Stomach (tissue), 19 donors: ENCODE measurements at places on chromosomes 11 and 22. TPM values are rescaled to one million over a fixed set of nuclear protein-coding genes. Genes with fewer than 3 reads are reported as not detected.

- DNase-seq: peak; percentile 48
- no peak overlapping the region for H3K4me3 ChIP-seq
- H3K27ac ChIP-seq: peak overlapping the region; percentile 49
- H3K4me1 ChIP-seq: peaks cover 15% of the 10 kb centered on the region
- no peaks in the 10 kb centered on the region for H3K36me3 ChIP-seq
Measured at GRCh38 chr22:45597460-45598192, 74.0 kb upstream of the ATXN10 start.

DNA sequence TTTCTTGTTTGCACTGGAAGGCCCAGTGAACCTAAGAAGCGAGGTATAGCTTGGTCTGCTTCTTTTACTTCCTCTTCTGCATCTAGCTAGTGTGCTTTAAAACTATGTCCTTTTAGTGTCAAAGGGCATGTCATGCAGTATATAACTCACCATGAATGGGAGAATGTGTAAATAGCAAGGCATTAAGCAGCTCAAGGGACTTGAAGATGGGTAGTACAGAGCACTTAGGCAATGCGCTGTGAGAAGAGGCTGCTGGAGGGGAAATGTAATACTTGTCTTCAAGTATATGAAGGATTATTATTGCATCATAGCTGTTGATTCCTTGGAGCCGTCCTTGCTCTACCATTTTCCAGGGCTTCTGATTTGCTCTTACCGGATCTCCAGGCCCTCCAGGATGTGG is 7.6 kb downstream of the MAML2 start:
- no peak for DNase-seq
- peaks cover 33% of the 10 kb centered on the region for H3K4me1 ChIP-seq
- H3K27ac ChIP-seq: no peak overlapping the region
- H3K27me3 ChIP-seq: no peaks in the 10 kb centered on the region

DNA sequence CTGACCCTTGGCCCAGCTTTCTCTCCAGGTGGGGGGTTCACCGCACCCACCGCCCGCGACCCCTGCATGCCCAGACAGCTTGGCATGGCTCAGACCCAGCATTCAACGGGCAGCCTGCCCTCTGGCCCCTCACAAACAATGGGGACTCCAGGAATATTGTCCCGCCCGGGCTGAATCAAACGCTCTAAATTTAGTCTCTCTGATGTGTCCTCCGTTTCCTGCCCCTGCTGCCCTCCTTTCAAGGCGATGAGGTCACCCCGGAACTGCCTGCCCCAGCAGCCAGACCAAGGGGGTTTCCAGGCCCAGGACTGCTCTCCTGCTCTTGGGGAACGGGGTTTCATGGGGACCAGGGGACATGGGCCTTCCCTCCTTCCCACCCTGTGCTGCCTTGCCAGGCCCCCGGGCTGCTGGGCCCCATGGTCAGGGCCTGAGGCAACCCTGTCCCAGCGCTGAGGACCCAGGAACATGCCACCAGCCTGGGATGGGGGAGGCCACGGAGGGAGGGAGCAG is 10.1 kb upstream of the PDGFB start:
- no peak overlapping the region for H3K4me3 ChIP-seq
- peaks cover 36% of the 10 kb centered on the region for H3K4me1 ChIP-seq
- peak overlapping the region; percentile 48 for H3K27ac ChIP-seq
- H3K36me3 ChIP-seq: no peaks in the 10 kb centered on the region

GRCh38 chr11:132648851-132649250 is 883.5 kb downstream of the OPCML start:
- no peaks in the 10 kb centered on the region for H3K36me3 ChIP-seq
- H3K4me1 ChIP-seq: no peaks in the 10 kb centered on the region
- no peak overlapping the region for H3K27ac ChIP-seq

Gene CFAP68
- total RNA-seq: 5.3 TPM

Gene TSPAN32
- not detected for total RNA-seq
